ENCODE measurements at places on chromosomes 2 and 18. TPM values are rescaled to one million over a fixed set of nuclear protein-coding genes. Genes with fewer than 3 reads are reported as not detected.

- no peak for DNase-seq
These were observed 72.2 kb downstream of the C1QL2 start for GRCh38 chr2:119086327-119086726.

OR6B2 gene
- total RNA-seq = not detected

DNA sequence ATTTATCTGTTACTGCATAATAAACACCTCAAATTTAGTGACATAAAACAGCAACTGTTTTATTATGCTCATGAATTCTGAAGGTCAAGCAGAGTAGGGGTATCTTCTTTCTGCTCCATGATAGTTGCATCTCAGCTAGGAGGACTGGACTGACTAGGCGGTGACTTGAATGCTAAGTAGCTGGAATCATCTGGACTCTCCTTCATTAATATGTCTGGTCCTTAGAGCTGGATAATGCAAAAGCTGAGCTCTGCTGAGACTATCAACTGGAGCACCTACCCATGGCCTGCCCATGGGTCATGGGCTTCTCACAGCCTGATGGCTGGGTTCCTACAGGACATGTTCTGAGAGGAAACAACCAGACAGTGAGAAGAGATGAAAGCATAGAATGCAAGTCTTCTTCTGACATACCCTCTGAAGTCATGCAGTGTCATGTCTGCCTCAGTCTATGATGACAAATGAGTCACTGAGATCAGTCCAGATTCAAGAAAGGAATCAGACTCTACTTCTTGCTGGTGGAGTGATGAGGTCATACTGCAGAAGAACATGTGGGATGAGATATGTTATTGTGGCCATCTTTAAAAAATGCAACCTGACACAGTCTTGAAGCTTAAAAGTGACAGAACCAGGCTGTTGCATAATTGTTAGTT, 174.2 kb upstream of the OSR1 start:
- no peak for DNase-seq

GRCh38 chr18:23871410-23871809, 143.1 kb upstream of the TTC39C start:
- no peak for DNase-seq

- DNase-seq = no peak
These were observed 479 bp downstream of the RNMT start for GRCh38 chr18:13726972-13727331.

DNA sequence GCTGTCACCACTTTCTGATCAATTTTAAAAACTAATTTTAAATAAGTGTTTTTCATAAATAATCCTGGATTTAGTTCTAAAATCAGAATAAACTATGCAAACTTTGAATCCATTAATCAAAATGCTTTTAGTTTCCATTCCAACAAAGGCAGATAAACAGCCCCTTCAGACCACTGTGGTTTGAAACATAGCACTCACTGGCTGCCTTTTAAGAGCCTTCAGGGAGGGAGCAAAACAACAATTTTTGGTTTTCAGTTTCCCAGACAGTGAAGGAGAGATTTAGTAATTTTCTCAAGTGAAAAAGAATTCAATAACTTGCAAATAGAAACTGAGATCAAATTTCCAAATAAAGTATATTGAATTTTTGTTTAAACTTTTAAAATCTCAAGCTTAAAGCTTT, 46.1 kb downstream of the CDK15 start:
- no peak for DNase-seq

DNA sequence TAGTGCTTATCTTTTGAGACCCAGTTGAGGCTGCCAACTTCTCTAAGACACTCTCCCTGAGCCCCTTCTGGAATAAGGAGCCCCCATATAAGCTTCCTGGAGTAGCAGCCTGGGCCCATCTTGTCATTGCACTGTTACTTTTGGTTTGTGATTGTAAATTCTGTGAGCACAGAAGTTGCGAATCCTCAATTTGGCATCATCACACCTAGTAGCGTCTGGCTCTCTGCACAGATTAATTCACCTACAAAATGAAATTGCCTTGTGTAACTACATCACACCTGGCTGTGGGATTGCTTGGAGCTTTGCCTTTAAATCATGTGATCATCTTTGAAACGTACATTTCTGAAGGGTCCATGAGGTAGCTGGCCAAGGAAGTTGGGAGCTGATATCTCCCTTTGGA, 193.2 kb upstream of the BCL2L11 start:
- no peak for DNase-seq

DNA sequence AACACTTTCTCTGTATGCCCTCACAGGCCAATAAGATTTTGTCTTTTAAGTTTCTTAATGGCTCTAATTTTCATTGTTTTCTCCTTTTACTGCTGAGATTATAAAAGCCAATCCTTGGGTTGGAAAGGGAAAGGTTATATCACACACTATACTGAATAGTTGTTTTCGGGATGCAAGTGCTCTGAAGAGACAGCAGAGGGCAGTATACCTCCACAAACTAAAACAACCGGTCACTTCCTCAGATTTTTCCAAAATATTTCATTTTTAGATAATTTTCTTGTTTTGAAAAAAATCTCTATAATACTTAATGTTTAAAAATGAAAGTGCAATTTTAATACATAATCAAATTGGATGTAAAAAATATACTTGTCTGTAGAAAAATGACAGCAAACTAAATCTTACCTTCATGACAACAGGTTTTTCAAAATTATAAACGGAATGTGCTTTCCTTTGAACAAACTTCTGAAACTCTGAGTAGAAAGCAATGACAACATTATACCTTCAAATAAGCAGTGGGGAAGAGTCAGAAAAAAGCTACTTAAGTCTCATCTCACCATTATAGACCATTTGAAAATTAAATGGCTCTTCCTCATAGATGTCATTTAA, 82.7 kb downstream of the ORC4 start:
- DNase-seq = no peak
